Calu3 (cell line): ENCODE measurements at places on chromosomes 7 and 10. TPM values are rescaled to one million over a fixed set of nuclear protein-coding genes. Genes with fewer than 3 reads are reported as not detected.

- H3K27ac ChIP-seq, result no peak overlapping the region
- H3K36me3 ChIP-seq, result no peaks in the 10 kb centered on the region
- peaks cover 81% of the 10 kb centered on the region for H3K27me3 ChIP-seq
- H3K4me3 ChIP-seq, result no peak overlapping the region
These were observed 247.4 kb upstream of the PODXL start for GRCh38 chr7:131803816-131804215.

Gene MACC1
- total RNA-seq, result 190 and 199 TPM in 2 replicates

GRCh38 chr10:15349112-15349511 lies 22.0 kb downstream of the FAM171A1 start:
- no peak for DNase-seq
- H3K27ac ChIP-seq, result no peak overlapping the region
- H3K27me3 ChIP-seq, result peaks cover 86% of the 10 kb centered on the region
- H3K4me3 ChIP-seq, result no peak overlapping the region
- peaks cover 15% of the 10 kb centered on the region for H3K4me1 ChIP-seq

DNA sequence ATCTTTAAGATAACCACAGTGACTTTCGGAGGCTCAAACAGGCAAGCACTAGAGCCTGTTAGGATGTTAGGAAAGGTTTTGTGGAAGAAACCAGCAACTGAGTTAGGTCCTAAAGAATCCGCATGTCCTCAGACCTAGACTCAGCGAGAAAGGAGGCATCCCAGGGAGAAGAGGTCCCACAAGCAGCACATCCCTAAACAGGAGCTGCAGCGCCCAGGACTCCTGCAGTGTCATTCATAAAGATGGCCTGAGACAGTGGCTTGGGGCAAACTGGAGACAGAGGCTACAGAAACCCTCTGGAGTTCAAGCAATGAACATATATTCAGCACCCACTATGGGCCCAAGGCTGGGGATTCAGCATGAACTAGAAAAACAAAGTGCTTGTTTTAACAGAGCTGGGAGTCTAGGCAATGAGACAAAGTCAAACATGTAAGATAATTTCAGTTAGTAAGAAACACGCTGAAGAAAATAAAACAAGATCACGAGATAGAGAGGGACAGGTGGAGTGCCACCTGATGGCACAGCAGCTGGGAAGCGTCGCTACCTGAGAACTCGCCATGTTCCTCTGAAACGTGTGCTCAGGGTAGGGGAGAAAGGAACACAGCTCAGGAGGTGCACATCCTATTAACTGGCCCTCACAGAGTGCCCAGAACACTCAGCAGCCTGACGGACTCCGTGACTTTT lies 48.1 kb downstream of the PARD3 start:
- peak overlapping the region; percentile 35 for H3K27ac ChIP-seq
- H3K4me3 ChIP-seq, result no peak overlapping the region
- peaks cover 92% of the 10 kb centered on the region for H3K4me1 ChIP-seq
- DNase-seq, result no peak

- H3K27ac ChIP-seq, result no peak overlapping the region
- H3K4me3 ChIP-seq, result no peak overlapping the region
- H3K27me3 ChIP-seq, result no peaks in the 10 kb centered on the region
- DNase-seq, result no peak
- no peaks in the 10 kb centered on the region for H3K4me1 ChIP-seq
These were observed 1142.9 kb upstream of the SORCS1 start for GRCh38 chr10:108307250-108307924.

- DNase-seq, result no peak
- no peaks in the 10 kb centered on the region for H3K27me3 ChIP-seq
- H3K4me3 ChIP-seq, result no peak overlapping the region
- peaks cover 11% of the 10 kb centered on the region for H3K4me1 ChIP-seq
- no peaks in the 10 kb centered on the region for H3K36me3 ChIP-seq
These were observed 185.8 kb downstream of the SDK1 start for GRCh38 chr7:3486841-3487240.

GRCh38 chr7:158958618-158959017 lies 102.3 kb downstream of the DYNC2I1 start:
- H3K4me1 ChIP-seq, result peaks cover 10% of the 10 kb centered on the region
- H3K27ac ChIP-seq, result no peak overlapping the region
- peak overlapping the region; percentile 66 for H3K4me3 ChIP-seq
- peaks cover 15% of the 10 kb centered on the region for H3K27me3 ChIP-seq

Gene NXPH1
- not detected in 2 replicates for total RNA-seq

DNA sequence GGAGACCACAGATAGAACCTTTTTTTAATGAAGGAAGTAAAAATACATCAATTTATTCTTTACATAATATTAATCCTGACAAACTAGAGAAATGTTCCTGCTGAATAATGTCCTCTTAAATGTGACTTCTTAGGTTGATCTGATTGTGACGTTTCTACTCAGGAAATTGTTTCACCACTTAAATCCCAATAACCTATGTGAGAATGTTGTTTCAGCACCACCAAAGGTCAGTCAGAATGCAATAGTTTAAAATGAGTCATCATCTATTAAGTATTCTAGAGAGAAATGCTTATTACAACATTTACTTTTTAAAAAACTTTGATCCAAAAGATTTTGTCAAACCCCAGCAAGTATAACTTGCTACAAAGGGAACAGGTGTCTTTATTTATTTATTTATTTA lies 155.4 kb upstream of the CACNA2D1 start:
- H3K36me3 ChIP-seq, result no peaks in the 10 kb centered on the region
- H3K4me1 ChIP-seq, result no peaks in the 10 kb centered on the region
- no peaks in the 10 kb centered on the region for H3K27me3 ChIP-seq
- no peak for DNase-seq
- H3K4me3 ChIP-seq, result no peak overlapping the region
- no peak overlapping the region for H3K27ac ChIP-seq

Gene PRKCQ
- total RNA-seq, result 0.73 and 1.1 TPM in 2 replicates

- peaks cover 10% of the 10 kb centered on the region for H3K4me1 ChIP-seq
- H3K27ac ChIP-seq, result no peak overlapping the region
- no peak overlapping the region for H3K4me3 ChIP-seq
- no peak for DNase-seq
- no peaks in the 10 kb centered on the region for H3K36me3 ChIP-seq
These were observed 38.8 kb upstream of the ZNF365 start for GRCh38 chr10:62335326-62335725.

Gene SEMA3C
- 61.1 and 67.7 TPM in 2 replicates for total RNA-seq

Gene NAT16
- not detected in 2 replicates for total RNA-seq

Gene IDI2
- total RNA-seq, result not detected in 2 replicates

DNA sequence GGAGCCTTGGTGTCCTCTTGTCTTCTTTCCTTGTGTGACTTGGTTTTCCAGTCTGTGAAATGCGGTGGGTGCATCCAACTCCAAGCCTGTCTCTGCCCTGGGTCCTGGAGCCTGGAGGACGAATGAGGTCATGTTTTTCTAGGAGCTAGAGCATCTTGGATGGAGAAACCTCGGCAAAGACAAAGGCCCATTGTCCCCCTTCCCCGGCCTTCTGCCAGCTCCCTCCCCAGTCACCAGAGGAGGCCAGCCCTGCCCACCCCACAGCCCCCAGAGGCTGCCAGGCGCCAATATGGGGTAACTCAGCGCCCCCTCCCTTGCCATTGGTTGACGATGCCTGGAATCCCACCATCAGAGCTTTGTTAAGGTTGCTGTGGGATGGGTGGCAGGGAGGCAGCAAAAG lies 40.4 kb downstream of the KCTD7 start:
- no peak for DNase-seq
- no peaks in the 10 kb centered on the region for H3K4me1 ChIP-seq
- H3K4me3 ChIP-seq, result no peak overlapping the region
- H3K27ac ChIP-seq, result no peak overlapping the region
- peaks cover 3% of the 10 kb centered on the region for H3K36me3 ChIP-seq
- H3K27me3 ChIP-seq, result no peaks in the 10 kb centered on the region

- no peaks in the 10 kb centered on the region for H3K4me1 ChIP-seq
- no peak for DNase-seq
- no peak overlapping the region for H3K4me3 ChIP-seq
- H3K36me3 ChIP-seq, result no peaks in the 10 kb centered on the region
- H3K27me3 ChIP-seq, result peaks cover under 1% of the 10 kb centered on the region
These were observed 375.9 kb downstream of the DNAJB6 start for GRCh38 chr7:157712666-157713235.

- H3K27me3 ChIP-seq, result no peaks in the 10 kb centered on the region
- H3K36me3 ChIP-seq, result peaks cover 4% of the 10 kb centered on the region
- H3K27ac ChIP-seq, result no peak overlapping the region
- H3K4me3 ChIP-seq, result no peak overlapping the region
- peaks cover 9% of the 10 kb centered on the region for H3K4me1 ChIP-seq
These were observed 12.0 kb upstream of the BTBD16 start for GRCh38 chr10:122259075-122259466.

Gene PRTFDC1
- total RNA-seq, result 22.7 and 24.6 TPM in 2 replicates

DNA sequence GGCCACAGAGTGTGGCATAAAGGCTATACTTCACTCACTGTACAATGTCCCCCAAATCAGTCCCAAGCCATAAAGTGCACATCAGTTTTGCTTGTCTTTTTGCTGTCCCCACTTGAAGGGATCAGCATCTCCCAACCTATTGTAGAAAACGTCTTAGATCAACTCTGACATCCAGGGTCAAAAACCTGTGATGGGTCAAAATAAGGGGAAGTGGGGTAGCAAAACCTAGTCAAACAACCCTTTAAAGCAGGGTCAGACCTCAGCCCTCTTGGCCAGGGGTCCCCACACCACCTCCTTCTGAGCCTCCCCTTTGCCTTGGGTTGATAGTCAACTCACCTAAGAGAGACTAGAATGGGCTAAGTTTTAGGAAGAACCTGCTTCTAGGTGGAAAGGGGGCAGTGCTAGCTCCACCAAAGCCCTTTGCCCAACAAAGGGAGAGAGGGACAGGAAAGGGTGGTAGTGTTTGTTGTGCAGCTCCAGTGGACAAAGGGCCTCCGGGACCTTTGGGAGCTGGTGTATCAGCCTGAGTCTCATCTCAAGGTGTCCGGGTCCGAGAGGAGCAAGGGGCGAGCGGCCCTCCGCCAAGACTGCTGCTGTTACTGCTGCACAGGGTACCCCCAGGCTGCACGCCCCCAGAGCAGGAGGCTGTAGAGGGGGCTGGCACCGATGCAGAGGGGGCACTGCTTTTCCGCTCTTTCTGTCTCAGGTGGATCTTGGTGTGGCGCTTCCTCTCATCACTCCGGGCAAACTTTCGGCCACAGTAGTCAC lies 3.3 kb downstream of the EGR2 start:
- H3K36me3 ChIP-seq, result peaks cover 25% of the 10 kb centered on the region
- H3K4me1 ChIP-seq, result peaks cover 21% of the 10 kb centered on the region
- no peak for DNase-seq
- no peak overlapping the region for H3K27ac ChIP-seq
- H3K27me3 ChIP-seq, result peaks cover 42% of the 10 kb centered on the region
- no peak overlapping the region for H3K4me3 ChIP-seq

Gene ZNF736
- total RNA-seq, result 8.6 and 9.2 TPM in 2 replicates

- H3K4me3 ChIP-seq, result no peak overlapping the region
- no peak overlapping the region for H3K27ac ChIP-seq
- no peak for DNase-seq
- peaks cover 9% of the 10 kb centered on the region for H3K4me1 ChIP-seq
- no peaks in the 10 kb centered on the region for H3K36me3 ChIP-seq
These were observed 38.3 kb downstream of the CAMK1D start for GRCh38 chr10:12387561-12388210.

DNA sequence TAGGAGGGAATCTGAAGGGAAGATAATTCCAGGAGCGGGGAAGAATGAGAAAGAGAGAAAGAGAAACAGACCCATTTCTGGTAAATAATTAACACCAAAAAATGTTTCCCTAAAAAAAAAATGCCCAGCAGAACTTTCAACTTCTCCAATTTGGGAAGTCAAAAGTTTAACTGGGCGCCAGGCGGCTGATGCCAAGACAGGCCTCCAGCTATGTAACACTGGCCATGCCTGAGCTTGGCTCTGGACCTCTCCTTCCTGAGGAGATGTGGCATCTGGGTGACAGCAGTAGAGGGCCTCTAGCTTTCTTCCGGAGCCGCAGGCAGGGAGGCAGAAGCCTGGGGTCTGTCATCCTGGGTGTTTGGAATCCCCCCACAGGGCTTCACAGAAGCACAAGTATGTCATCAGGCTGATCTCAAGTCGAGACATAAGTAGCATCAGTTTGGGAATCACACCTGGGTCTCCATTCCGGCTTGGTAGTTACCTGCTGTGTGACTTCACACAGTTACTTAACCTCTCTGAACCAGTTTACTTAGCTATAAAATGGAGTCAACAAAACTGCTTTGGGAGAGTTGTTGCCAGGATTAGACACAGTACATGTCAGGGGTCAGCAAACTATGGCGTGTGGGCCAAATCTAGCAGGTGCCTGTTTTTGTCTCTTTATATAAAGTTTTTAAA lies 50.5 kb upstream of the TCF7L2 start:
- H3K4me1 ChIP-seq, result peaks cover 15% of the 10 kb centered on the region
- peak; percentile 18 for DNase-seq
- peak overlapping the region; percentile 64 for H3K4me3 ChIP-seq
- peak overlapping the region; percentile 67 for H3K27ac ChIP-seq
- no peaks in the 10 kb centered on the region for H3K36me3 ChIP-seq

Gene PRKAG2
- 22.4 and 22.6 TPM in 2 replicates for total RNA-seq

DNA sequence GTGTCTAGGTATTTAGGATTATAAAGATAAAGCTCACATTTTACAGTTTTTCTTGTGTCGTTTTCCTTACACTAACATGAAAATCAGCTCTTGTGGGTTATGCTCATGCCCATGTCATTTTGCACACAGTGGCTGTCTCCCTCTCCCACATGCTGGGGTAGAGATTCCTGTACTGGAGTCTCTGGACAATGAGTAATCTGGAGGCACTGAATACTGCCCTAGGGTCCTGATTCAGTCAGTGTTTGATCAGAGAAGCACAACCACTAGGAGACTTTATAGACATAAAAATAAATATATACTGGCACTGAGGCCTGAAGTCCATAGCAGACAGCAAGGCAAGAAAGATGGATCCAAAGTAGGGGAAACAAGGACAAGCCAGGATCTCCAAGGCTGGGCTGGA lies 1008.8 kb downstream of the KCNMA1 start:
- DNase-seq, result no peak
- no peaks in the 10 kb centered on the region for H3K4me1 ChIP-seq
- H3K36me3 ChIP-seq, result no peaks in the 10 kb centered on the region
- no peak overlapping the region for H3K27ac ChIP-seq
- H3K27me3 ChIP-seq, result no peaks in the 10 kb centered on the region

- H3K36me3 ChIP-seq, result no peaks in the 10 kb centered on the region
- no peak overlapping the region for H3K4me3 ChIP-seq
- H3K4me1 ChIP-seq, result no peaks in the 10 kb centered on the region
- no peak for DNase-seq
- H3K27me3 ChIP-seq, result peaks cover 52% of the 10 kb centered on the region
These were observed 4.0 kb downstream of the CRYGN start for GRCh38 chr7:151435971-151436370.

- no peaks in the 10 kb centered on the region for H3K4me1 ChIP-seq
- H3K36me3 ChIP-seq, result no peaks in the 10 kb centered on the region
- peaks cover 72% of the 10 kb centered on the region for H3K27me3 ChIP-seq
- no peak overlapping the region for H3K27ac ChIP-seq
- no peak overlapping the region for H3K4me3 ChIP-seq
These were observed 91.0 kb downstream of the PAXIP1 start for GRCh38 chr7:154911862-154912455.

DNA sequence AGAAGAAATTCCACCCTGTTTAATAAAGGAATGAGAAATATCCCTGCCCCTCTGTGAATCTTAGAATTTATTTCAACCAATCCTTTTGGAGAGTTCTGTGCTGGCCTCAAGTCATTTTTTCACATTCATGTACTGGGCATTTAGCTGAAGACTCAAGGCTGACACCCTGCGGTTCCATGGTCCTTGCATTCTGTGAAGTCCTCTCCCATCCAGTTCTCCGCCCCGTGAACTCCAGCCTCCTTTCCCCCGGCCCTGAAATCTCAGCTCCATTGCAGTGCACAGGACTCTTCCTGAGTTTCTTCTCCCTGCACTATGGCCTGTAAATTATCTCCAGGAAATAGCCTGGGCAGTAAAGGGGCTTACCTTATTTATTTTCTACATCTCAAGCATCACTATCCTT lies 183.0 kb upstream of the KCND2 start:
- no peak for DNase-seq
- H3K27ac ChIP-seq, result no peak overlapping the region
- H3K27me3 ChIP-seq, result no peaks in the 10 kb centered on the region
- peaks cover 14% of the 10 kb centered on the region for H3K4me1 ChIP-seq
- no peaks in the 10 kb centered on the region for H3K36me3 ChIP-seq
